ENCODE measurements at places on chromosomes 16 and 17. TPM values are rescaled to one million over a fixed set of nuclear protein-coding genes. Genes with fewer than 3 reads are reported as not detected.

CTRB1 gene
- total RNA-seq, result not detected

GRCh38 chr17:68365469-68365868 lies 74.2 kb downstream of the ARSG start:
- DNase-seq, result no peak

DNA sequence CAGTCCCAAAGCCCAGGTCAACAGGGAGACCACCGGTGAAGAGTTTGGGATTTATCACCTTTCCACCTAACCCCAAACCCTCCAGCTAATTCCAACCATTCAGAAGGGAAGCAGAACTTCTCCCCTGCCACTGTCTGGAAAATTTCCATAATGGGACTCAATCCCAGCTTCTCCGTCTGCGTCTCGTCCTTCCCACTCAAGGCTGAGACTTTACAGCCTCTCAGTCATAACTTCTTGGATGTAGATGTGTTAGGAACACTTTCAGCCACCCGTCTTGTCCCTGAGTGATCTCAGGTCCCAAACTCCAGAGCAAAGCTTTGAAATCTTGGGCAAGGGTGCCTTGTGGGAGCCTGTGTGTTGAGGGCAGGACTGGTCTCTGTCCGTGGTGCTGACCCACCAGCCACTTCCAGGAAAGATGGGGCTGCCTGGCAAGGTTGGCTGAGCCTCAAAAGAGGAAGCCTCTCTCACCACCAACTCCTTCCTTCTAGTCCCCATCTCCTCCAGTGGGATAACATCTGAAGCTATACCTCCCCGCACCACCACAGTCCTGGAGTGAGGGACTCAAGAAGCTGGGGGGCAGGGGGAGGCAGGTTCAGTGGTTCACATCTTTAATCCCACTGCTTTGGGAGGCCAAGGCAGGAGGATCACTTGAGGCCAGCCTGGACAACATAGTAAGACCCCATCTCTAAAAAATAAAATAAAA lies 9.3 kb downstream of the GAS2L2 start:
- DNase-seq, result peak; percentile 57

- DNase-seq, result no peak
Observed at GRCh38 chr17:42985225-42985624, 4.9 kb downstream of the RUNDC1 start.

SNAI3 gene
- not detected for total RNA-seq

DNA sequence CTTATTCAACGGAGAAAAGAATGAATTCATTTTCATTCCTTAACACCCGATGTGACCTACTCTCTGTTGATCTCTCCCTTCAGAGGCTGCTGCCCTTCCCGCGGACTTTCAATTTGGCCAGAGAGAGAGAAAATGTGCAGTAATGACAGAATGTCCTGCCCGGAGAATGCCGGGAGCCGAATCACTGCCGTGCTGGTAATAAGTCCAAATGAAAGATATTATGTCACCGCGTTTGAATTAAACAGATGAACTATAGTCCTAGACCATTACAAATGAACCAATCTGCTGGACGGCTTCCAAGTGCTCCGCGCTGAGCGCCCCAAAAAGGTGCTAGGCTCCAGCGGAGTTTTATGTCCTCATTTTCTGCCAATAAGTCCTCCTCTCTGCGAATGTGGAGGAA lies 14.7 kb upstream of the C16orf82 start:
- no peak for DNase-seq

- DNase-seq, result peak; percentile 82
Observed at GRCh38 chr17:12859520-12859919, 70.2 kb downstream of the ARHGAP44 start.

DNA sequence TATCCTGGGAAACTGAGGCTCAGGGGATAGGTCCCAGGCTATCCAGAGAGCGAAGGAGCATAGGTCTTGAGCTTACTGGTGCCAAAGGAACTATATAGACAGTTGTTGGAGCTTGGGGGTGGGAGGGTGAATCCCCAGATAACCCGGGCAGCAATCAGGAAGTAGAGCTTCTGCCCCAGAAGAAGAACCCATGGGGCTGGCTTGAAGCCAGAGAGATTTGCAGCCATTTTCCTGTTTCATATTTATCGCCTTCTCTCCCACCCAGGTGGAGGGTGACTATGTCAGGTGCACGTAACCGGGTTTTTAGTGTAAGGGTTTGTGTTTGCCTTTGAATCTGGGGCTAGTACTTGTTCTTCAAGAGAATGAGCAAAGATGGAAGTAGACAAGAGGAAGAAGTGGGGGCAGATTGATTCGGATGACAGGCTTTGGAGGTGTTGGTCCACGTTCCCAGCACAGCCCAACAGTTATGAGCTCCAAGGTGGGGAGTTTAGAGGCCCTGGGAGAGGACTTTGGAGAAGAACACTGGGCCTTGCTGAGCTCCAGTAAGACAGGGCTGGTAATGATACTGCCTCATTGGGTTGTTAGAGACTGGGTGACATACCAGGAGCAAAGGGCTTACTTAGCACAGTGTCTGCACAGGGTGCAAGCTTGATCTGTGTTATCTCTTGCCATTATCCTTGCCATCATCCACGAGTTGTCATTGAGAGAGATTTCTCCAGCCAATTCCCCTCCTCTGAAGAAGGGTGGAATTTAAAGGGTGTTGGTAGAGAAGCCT lies 145.6 kb downstream of the CCDC182 start:
- no peak for DNase-seq

DNA sequence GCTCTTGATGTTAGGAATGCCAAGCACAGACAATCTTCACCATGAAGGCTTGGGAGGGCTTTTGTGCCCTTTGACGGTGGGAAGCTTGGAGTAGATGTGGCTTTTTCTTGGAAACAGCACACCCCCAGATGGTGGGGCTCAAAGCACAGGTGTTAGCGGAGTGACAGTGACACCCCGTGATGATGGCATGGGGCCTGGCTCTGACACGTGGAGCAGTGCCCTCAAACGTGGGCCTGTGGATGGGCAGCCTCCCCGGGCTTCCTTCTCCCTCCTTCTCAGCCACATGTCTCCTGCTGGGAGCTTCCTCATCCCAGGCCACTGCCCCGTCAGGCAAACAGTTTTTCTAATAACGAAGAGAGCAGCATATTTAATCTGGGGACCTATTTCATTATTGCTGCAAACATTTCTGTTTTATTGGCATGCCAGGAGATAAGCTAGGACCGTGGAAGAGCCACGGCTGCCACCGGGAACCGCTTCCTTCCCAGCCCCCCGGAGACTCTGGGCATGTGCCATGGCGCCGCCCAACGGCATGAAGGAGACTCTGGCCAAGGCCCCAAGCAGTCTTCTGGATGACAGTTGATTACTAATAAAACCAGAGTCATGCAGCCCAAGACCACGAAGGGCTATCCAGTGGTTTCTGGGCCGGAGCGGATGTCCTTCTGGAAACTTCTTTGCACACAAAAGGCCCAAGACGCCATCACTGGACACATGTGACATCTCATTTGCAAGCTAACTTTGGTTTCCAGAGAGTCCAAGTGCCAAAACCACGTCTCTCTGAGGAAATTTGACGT lies 280.3 kb upstream of the FOXF1 start:
- DNase-seq, result no peak

ATAD5 gene
- 11.0 TPM for total RNA-seq

- no peak for DNase-seq
Observed at GRCh38 chr16:88281858-88282563, 100.7 kb upstream of the ZNF469 start.

ITGA3 gene
- total RNA-seq, result 76.5 TPM
